DMS53 (cell line): ENCODE measurements at places on chromosomes 2 and 18.

DNA sequence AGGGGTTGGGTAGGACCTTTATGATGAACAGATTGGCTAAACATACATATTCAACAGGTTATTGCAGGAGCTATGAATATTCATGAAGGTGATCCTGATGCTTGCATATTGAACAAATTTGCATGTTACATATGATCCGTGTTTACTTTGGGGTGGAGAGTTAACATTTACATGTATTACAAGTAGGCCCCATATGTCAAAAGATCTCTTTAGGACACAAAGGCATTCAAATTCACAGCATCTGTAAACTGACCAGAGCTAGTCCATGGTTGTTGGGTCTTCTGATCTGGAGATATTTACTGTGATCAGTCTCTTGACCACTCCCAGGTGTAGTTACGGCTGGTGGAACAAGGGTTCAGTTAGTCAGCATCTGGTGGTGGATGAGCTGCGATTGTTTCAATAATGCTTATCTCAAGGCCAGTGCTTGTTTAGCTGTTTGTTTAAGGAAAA lies 80.4 kb downstream of the PMAIP1 start:
- DNase-seq = peak; percentile 49

DNA sequence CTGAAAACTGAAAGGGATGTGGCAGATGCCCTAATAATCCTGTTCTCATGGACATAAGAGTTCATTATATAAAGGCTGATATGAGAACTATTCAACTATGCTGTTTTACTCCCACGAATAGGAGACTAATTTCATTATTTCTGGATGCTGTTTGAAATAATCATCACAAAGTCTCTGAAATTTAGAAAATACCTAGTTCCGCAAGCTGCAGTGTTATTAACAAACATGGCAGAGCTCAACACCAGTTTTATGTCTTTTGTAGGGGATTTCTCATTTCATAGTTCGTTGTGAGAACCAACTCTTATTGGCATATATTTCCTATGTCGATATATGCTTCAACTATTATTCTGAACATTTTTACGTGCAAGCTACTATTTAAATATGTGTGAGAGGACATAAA lies 200.3 kb upstream of the SLC8A1 start:
- no peak for DNase-seq

DNA sequence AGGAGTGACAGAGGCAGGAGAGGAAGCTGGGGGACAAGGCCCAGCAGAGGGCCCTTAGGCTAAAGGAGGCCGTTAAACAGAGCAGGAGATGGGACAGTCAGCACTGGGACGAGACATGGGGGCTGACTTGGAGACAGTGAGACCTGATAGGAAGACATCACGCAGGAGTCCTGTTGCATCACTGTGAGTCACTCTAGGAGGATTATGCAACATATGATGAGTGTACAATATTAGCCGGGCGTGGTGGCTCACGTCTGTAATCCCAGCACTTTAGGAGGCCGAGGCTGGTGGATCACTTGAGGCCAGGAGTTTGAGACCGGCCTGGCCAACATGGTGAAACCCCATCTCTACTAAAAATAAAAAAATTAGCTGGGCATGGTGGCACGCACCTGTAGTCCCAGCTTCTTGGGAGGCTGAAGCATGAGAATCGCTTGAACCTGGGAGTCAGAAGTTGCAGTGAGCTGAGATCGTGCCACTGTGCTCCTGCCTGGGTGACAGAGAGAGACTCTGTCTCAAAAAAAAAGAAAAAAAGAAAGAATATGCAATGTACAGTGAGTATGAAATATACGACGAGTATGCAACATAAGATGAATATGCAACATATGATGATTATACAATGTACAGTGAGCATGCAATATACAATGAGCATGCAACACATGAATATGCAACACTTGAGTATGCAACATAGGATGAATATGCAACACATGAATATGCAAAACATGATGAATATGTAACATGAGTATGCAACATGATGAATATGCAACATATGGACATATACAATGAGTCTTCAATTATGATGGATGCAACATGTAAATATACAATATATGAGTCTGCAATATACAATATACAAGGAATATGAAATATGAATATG lies 83.3 kb upstream of the ID2 start:
- DNase-seq = peak; percentile 15

GRCh38 chr2:60445684-60446179 lies 107.7 kb downstream of the BCL11A start:
- DNase-seq = no peak

DNA sequence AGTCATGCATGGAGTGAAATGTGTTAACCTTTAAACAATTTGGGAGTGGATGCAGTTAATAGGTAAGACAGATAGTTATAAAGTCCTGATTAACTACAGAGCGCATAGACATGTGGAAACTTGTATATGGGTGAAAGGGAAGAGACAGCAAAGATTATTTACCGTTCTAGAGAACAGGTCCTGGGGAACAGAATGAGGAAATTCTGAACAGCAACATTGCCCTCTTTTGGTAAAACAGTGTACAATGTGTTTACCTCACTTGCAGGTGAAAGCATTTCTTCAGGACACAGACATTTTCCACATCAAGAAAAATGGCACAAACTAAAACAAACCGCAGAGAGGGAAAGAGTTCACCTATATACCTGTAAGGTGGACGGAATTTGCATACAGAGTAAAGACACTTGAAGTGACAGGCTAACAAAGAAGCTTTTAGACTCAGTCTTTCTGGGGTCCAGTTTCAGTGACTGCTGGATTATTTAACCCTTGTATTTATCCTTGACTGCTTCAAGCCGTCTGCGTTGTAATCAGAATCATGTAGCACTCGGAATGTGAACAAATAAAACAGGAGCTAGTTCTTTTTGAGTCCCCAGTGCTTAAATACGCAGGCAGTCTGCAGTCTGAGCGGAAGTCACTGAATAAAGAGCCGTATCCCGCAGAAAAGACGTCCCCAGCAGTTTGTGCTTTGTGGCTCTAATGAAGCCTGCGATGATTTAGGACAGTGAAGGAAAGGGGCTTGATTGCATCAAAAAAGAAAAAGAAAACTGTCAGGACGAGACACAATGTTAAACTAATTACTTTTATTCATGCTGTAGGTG lies 364.8 kb upstream of the GALNT5 start:
- DNase-seq = peak; percentile 91

GRCh38 chr18:37383036-37383785 lies 182.4 kb downstream of the CELF4 start:
- peak; percentile 11 for DNase-seq

DNA sequence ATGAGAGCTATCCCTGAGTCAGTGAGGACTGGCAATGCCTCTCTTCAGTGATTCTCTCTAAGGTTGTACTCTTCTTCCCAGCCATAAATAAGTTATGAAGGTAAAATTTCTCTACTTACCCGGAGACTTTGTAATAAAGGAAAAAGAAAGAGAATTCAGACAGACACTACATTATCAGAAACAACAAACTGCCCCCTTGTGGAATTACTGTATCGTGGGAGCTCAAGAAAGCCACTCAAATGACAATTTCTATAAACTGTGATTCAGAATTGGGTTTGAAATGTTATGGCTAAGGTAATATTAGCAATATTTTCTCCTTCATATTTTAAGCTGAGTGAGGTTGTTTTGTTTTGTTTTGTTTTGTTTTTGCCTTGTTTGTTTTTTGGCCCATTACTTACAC lies 155.8 kb upstream of the TANK start:
- DNase-seq = peak; percentile 11

DNA sequence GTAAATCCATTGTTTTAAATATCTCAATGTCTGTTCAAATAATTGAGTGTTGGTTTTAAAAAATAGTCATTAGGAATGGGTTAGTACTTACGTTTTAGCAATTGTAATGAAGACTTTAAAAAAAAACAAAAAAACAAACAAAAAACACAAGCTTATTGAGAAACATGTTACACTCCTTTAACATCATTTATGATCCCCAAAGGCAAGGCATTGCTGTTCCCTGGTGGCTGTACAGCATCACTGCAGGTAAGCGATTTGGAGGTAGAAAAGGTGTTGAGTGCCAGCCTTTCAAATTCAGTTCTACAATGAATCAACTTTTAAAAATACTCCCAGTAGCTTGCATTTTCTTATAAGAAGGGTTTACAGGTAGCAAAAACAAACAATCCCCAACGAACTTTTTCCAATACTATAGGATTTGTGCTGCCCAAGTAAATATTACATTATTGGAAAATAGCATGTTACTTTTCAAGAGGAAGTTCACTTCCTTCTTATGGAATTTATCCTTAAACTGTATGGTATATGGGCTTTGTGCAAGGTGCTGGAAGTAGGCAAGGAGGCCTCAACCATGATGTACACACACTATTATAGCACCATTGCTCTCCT lies 27.5 kb downstream of the CNRIP1 start:
- DNase-seq = peak; percentile 71

- peak; percentile 31 for DNase-seq
Observed at GRCh38 chr2:179104736-179105135, 54.8 kb upstream of the CCDC141 start.

DNA sequence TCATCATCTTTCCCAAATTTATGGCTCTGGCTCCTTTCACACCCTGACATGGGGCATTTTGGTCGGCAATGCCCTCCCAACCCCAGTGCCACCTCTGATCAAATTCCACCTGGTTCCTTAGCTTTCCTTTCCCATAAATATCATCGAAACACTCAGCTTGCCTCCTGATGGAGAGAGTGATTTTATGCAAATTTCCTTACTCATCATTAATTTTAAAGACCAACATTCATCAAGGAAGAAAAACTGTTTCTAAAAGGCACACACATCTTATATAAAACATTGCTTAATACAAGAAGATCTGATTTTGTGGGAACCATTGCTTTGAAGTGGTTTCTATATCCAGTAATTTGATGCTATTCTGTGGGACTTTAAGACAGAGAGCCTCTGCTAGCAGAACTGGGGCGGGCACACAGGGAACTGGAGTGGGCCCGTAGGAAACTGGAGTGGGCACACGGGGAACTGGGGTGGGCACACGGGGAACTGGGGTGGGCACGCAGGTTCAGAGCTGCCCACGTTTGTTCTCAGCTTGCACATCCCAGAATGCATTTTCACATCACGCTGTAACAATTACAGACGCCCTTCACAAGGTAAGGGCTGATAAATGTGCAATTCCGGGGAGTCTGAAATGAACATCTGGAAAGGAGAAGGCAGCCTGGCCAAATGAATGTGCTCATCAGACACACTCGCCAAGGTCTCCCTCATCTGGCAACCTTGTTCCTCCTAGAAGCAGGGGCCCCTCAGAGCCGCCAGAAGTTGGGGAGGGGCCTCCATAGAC lies 174.2 kb downstream of the RTP5 start:
- no peak for DNase-seq

DNA sequence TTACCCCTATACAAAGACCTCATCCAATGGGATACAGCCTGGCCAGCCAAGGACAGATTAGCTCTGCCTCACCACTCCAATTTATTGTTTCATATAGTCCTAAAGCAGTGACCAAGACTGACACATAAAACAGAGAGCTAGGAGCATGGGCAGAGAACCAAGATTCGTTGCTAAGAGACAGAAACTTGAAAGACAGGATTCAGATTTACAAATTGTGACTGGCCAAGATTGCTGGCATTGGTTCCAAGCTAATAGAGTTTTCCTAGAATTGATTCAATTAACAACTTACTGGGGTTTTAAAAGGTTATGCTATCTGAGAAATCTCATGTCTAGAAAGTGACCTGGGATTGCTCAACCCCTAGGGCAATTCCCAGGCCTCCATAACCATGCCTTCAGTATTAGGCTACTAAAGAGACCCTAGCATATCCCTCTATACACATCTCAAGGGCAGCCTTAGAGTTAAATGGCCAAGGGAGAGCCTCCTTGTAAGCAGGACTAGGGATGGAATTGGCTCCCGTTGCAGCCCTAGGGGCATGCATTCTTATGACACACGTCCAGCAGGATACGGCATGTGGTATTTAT lies 75.6 kb downstream of the ICOS start:
- DNase-seq = peak; percentile 43

- no peak for DNase-seq
Observed at GRCh38 chr2:25982968-25983280, 627 bp upstream of the KIF3C start.

DNA sequence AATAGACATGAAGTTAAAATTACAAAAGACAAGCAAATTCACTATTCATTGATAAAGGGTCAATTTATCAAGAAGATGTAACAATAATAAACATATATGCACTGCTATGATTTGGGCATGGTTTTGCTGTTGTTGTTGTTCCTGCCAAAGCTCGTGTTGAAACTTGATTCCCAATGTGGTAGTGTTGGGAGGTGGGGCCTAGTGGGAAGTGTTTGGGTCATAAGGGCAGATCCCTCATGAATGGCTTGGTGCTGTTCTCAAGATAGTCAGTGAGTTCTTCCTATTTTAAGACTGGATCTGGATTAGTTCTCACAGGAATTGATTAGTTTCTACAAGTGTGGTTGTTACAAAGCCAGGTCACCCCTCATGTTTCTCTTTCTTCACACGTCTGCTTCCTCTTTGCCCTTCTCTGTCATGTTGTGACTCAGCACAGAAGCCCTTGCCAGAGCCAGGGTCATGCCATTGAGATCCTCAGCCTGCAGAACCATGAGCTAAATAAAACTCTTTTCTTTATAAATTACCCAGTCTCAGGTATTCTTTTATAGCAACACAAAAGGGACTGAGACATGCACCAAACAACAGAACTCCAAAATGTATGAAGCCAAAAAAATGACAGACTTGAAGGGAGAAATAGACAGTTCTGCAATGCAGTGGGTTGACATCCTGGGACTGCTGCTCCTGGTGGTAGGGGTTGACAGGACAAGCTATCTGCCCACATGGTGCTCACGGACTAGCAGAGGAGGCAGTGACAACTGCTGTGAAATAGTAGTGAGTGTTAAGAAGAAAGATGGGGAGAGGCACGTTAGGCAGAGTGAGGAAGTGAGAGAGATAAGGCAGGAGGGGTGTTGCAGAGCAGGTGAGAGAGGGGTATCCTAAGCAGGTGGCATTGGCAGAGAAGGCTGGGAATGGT lies 18.6 kb upstream of the SKA1 start:
- peak; percentile 78 for DNase-seq

DNA sequence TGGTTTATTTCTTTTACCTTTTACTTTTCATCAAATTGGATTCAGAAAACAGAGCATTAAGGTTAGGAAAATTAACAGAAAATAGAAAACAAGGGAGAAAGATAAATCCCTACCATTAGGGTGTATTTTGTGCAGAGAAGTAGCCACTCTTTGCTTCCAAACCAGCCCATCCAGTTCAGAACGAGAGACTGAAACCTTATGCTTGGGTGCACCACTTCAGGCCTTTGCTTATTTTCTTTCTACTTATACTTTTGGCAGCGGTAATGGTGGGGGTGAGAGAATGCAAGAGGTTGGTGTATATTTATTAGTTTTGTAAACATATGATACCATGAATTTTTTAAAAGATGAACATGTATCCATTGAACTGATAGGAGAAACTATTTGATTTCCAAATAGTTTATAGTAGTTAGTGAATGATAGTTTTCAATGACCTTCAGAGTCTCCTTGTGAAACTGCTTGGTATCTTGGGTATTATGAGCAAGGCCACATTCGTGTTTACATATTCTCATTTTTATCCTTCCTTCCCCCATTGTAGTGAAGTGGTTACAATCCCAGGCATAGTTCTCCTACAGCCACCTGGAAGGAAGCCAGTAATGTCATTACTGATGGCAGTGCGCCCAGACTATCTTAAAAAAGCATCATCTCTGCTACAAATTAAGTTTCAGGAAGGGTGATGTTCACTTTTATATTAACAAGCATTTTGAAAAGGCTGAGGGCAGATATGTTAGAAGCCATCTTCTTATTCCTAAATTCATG lies 60.8 kb downstream of the MFSD6 start:
- peak; percentile 95 for DNase-seq

- no peak for DNase-seq
Observed at GRCh38 chr2:7632420-7632819, 715.2 kb downstream of the RNF144A start.

GRCh38 chr18:21141668-21142422 lies 30.2 kb upstream of the ROCK1 start:
- DNase-seq = no peak
